ENCODE measurements at places on chromosomes 11 and 22.

- DNase-seq = no peak
Measured at GRCh38 chr22:47433627-47434026, 671.2 kb downstream of the TBC1D22A start.

DNA sequence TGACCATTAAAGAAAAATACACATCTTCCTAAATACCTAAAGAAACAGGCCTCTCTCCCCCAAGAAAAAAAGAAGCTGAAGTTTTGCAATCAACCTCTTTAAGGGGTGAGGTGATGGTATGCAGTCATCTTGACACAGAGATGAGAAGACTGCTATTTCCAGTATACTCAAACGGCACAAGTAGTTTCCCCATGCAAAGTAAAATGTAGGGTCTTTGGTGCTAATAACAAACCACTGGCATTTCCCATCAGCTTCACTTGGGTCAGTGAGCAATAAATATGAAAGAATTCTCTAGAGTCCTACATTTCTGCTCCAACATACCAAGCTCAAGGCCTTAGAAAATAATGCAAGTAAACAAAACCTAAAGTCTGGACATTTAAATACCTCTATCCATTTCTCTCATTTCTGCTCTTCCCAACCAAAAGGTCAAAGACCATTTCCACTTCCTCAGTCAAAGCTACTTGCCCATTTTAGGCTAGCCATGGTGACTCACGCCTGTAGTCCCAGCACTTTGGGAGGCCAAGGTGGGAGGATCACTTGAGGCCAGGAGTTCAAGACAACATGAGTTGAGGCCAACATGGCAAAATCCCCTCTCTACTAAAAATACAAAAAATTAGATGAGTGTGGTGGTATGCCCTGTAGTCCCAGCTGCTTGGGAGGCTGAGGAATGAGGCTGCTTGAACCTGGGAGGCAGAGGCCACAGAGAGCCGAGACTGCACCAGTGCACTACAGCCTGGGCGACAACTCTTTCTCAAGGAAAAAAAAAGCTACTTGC, 39.5 kb upstream of the CHRNA10 start:
- DNase-seq = no peak

- DNase-seq = no peak
Measured at GRCh38 chr22:44381761-44382115, 69.0 kb upstream of the SHISAL1 start.

- no peak for DNase-seq
Measured at GRCh38 chr22:30580896-30581295, 6.4 kb upstream of the GAL3ST1 start.
